NCI-H2107 (cell line): ENCODE measurements at places on chromosomes 5 and 9.

GRCh38 chr5:9507974-9508373 lies 37.9 kb downstream of the SEMA5A start:
- no peak for DNase-seq

DNA sequence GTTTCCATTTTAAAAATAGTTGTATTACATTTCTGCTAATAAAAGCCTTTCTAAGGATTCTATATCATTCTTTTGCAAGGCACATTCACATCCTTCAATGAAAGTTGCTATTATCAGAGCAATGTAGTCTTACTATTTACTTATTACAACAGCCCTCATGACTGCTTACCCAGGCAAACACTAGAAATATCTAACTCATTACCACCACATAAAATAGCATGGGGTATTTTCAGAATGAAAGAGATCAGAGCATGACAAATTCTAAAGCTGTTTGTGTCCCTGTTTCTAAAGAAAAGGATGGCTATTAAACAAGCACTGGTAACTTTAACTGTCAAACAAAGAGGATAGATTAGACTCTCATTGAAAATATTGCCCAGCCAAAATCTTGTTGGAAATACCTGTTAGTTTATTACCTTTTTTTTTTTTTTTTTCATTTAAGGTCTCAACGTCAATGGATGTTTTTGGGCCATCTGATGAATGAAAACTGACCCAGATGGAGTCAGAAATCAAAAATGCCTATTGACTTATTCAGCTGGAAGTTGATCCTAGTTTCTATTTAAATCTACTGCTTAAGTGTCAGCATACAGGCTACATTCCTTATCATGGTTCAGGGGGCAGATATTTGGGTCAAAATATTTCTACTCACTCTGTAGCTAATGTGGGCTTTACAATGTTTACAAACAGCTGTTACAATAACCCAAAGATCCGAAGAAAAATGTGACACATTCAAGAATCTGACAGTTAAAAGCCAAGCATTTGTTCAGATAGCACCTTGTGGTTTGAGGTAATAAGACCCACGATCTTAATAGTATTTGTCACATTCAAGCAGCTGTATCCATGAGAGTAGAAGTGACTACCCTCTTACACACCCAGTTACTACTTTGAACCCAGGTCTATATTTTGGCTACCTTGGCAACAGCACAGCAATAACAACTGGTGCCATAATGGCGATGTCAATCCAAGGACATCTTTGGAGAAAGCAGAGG lies 554.8 kb upstream of the MEF2C start:
- DNase-seq: no peak

DNA sequence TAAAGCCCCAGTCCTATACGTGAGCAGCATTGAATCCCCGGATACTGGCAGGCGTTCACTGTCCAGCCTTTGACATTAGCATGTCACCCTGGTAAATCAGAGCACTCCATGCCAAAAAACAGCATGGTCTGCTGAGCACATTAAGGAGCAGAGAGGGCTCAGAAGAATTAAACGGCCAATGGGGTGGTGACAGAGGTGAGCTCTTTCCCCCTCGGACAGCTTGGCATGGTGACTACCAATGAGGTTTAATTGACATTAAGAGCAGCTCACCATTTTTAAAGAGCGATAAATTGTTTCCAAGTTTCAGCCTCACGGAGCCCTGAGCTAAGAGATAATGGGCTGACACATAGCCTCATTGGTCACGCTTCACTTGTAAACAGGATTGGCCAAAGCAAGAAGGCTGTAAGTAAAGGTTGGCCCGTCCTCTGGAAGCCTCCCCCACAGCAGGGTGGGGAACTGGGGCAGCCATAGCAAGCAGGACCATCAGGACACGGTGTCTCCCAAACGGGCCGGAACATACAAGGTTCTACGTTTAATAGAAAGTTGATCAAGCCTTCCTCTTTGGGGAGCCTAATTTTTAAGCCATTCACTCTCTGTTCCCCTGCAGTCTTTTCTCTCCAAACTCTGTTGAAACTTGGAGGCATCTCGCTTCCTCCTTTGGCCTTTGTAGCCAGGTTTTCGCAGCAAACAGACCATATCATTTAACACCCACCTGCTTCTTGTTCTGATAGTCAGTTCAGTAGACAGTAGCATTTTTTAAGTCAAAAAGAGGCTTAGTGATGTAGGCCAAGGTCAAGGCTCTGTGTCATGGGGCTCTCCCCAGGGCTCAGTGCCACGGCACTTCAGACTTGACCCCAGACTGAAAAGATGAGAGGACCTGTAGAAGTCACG lies 25.9 kb downstream of the QRFP start:
- no peak for DNase-seq

GRCh38 chr5:34507933-34508332 lies 148.2 kb upstream of the RAI14 start:
- DNase-seq: no peak

GRCh38 chr9:5644501-5644900 lies 15.6 kb downstream of the RIC1 start:
- DNase-seq: no peak

DNA sequence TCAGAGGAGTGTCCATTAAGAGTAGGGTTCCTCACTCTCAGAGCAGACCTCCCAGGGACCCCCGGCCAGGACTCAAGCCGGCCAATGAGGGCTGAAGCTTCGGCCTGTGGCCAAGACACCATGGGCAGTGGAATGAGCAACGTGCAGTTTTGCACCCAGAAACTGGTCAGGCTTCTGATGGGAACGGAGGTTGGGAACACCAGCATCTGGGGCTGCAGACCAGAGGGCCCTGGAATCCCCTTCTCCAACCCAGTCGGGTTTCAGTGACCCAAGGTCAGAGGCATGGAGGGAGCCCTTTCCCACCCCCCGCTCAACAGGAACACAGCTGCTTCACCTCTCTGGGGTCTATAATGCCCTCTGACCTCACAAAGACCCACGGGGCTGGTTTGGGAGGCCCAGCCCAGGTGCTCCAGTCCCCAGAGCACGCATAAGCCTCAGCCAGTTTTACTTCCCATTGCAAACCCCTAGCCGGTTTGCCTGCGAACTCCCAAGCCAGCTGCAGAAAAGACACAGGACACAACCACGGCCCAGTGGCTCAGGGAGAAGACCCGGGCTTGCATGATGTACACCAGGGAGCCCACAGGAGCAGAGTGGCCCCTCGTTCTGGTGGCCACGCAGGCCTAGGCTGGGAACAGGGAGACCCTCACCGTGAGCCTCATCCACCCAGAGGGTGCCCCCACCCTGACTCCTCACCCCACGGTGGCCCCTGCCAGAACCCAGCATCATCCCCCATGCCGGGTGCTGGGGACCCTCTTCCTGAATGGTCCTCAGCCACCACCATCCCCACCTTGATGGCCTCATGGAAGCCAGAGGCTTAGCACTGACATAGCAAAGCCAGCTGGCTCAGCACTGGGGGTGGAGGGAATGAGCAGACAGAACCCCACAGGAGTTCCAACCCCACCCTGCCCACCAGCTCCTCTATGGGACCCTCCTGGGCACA lies 30.6 kb downstream of the VAV2 start:
- no peak for DNase-seq

DNA sequence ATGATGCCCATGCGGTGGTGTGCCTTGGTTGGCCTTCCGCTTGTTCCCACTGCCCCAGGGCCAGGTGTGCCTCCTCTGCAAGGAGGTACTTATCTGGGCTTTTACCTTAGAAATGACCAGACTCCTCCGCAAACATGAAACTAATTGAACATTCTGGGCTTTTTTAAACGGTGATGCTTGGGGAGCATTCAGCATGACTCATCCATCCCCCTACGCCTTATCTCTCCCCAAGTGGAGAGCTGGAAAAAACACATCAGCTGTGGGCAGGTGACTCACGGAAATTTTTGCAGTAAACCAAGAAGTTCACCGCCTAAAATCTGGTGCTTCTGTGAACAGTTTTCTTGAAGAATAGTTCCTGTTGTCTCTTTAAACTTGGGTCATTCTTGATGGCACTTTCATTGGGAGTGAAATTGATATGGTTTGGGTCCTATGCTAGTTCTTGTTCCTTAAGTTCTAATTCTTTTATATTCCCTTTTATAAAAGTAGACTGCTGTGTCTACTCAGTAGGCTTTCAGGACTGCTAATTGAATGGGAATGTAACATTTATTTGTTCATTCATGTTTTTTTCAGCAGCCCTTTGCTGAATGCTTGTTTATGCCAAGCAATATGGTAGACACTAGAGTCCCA lies 39.6 kb downstream of the SFXN1 start:
- no peak for DNase-seq

DNA sequence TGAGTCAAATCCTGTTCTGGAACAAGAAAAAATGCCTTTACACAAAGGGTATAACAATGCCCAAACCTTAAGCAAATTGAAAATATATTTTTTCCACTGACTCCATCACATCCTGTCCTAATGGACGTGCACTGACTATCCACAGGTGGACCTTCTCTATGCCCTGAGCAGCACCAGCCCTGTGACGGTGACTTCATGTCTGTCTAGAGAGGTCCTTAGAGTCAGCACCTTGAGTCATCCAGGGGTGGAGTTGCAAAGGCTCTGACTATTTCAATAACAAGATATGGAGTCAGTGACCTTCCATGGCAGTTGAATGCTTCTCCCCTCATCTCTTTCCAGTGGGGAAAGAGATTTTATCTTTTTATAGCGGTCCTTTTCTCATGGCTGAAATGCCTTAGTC lies 78.0 kb downstream of the YIPF5 start:
- no peak for DNase-seq

GRCh38 chr9:109922617-109923470 lies 142.8 kb downstream of the PALM2AKAP2 start:
- no peak for DNase-seq

GRCh38 chr5:133393776-133394476 lies 218.4 kb downstream of the FSTL4 start:
- no peak for DNase-seq

DNA sequence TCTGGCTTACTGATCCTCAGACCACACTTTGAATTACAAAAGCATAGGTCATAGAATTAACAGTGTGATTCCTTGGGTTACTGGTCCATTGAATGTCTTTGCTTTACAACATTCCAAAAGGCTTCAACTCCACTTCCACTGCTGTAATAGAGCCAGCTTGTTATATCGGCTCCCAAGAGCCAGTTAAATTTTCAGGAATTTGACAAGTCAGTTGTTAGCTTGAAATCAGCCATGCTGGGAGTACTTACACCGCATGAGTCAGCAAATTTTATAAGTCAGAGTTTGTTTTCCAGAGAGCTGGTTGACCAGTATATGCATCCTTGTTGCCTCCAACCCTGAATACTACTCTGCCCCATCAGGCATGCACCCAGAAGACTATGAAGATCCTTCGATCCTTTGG lies 73.1 kb downstream of the FOXB2 start:
- DNase-seq: no peak

- DNase-seq: no peak
Observed at GRCh38 chr9:81390792-81391456, 298.4 kb downstream of the TLE1 start.

DNA sequence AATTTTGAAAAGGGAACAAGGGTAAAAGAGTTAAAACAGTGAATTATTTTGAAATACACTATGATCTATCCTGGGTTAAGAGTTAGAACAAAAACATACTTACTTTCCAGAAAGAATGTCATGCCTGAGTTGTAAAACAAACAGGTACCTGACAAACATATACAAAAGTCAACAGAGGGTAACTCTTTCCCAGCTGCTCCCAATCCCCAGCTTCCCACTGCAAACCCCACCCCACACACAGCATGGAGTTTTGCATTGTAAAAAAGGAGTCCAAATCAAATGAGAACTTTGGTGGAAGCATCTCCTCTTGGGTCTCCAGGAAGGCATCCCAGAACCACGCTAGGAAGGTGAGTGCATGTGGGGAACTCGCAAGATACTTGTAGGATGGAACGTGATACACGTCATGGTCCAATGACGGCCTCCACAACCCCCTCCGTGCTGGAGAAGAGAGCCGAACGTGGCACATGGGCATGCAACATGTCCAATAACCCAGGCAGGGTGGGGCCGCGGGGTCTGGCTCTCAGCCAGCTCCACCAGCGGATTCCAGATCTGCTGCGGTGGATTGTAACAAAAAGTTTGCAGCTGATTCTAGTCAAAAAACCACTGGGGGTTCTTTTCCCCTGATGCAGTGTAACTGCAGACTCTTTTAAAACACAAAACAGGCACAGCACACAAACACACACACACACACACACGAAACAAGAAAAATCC lies 55.8 kb downstream of the EPB41L4B start:
- no peak for DNase-seq

DNA sequence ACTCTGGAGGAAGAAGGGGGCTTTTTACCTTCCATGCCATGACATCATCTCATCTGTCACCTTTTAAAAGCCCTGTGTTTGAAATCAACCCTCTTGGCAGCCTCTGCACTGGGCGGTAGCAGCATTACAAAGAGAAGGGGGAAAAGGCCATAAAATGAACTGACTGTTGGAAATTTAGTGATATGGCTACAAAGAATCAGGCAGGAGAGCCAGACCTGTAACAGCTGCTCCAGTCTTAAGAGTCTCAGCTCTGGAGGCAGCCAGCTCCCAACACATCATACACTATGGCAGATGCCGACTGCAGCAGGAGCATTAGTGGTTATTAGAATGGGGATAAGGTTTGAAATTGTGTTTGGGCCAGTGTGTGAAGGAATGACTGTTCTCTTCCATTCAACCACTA lies 257.5 kb downstream of the DMAC1 start:
- DNase-seq: no peak

DNA sequence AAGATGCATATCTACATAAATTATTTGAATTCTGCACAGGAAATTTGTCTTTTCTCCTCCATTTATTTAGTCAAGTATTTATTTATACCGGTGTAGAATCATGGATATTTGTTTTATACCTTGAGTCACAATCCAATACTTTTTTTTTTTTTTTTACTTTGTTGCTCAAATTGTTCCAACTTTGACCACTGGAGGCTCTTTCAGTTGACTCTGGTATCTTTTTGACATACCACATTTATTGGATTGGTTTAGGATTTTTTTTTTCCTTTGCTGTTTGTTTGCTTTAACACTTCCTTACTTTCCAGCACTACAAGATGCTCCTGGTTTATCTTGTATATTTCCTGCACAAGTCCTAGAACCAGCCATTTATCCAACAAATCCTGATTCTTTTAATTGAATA lies 543.1 kb upstream of the RIOK2 start:
- no peak for DNase-seq

- no peak for DNase-seq
Observed at GRCh38 chr9:14530366-14530765, 162.9 kb downstream of the ZDHHC21 start.

GRCh38 chr9:34272101-34272541 lies 56.9 kb downstream of the KIF24 start:
- DNase-seq: no peak

GRCh38 chr9:99905833-99906402 lies 536 bp upstream of the STX17 start:
- no peak for DNase-seq

GRCh38 chr5:73747696-73748380 lies 121.8 kb downstream of the ARHGEF28 start:
- DNase-seq: no peak

DNA sequence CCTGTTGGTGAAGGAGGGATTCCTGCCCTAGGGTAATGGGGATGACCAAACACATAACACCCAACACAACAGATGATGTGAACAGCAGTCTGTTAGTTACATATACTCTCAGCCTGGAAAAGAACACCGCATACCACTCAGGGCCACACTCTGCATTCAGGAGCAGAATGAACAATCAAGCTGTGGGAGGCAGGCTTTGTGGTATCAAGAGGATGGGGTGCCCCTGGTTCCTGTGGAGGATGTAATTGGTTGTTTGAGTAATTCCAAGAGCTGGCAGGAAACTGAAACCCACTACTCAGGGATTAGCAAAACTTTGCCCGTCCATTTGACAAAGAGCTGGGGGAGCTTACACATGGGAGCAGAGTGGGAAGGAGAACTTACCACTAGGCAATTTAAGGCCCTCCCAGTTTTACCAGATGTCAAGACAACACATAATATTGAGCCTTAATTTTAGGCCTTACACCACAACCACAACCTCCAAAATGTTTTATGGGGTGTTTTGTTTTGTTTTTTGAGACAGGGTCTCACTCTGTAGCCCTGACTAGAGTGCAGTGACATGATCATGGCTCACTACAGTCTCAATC lies 15.6 kb upstream of the PRKAA1 start:
- DNase-seq: no peak
